Aorta (tissue), 5 donors: ENCODE measurements at places on chromosomes 5 and 9. TPM values are rescaled to one million over a fixed set of nuclear protein-coding genes. Genes with fewer than 3 reads are reported as not detected.

- DNase-seq = no peak
Measured at GRCh38 chr5:33563983-33564908, 123.5 kb downstream of the TARS1 start.

GRCh38 chr9:84166891-84167290 lies 173.7 kb downstream of the SLC28A3 start:
- no peak for DNase-seq

GRCh38 chr5:132266031-132266835 lies 8.7 kb downstream of the PDLIM4 start:
- peak; percentile 55 for DNase-seq

DNA sequence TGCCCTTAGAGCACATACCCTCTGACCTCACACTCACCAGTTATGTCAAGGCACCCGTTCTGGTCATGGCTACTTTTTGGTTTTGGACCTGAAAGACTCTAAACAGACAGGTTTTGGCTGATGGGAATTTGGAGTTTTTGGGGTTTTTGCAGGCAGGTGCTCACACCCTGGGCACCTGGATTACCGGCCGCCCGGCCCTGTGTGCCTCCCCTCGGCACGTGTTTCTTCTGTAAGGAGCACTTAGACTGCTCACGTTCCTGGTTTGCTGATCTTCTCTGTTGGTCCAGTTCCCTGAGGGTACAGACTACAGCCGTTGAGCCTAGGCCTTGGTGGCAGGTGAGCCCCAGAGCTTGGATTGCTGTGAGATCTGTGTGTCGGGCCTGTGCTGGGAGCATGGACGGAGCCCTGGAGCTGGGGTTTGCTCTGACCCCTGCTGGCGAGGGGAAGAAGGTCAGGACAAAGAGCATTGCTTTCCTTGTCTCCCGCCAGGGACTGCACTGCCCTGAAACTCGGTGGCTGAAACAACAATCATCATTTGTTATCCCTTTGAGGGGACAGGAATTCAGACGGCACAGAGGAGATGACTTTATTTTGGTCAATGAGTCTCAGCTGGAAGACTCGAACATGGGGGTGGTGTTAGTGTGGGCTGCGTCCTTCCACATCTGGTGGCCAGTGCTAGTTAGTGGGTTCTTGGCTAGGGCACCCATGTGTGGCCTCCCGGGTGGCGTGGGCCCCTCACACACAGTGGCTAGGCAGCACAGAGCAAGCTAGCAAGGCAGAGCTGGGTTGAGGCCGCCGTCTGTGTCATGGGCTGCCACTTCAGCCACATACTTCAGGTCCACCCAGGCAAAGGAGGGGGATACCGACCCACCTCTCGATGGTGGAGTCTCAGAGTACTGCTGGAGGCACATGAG lies 76.4 kb downstream of the EHMT1 start:
- no peak for DNase-seq

- DNase-seq = no peak
Measured at GRCh38 chr9:104882566-104882965, 45.4 kb downstream of the ABCA1 start.

GRCh38 chr5:151637676-151638075 lies 46.5 kb upstream of the FAT2 start:
- DNase-seq = no peak

DNA sequence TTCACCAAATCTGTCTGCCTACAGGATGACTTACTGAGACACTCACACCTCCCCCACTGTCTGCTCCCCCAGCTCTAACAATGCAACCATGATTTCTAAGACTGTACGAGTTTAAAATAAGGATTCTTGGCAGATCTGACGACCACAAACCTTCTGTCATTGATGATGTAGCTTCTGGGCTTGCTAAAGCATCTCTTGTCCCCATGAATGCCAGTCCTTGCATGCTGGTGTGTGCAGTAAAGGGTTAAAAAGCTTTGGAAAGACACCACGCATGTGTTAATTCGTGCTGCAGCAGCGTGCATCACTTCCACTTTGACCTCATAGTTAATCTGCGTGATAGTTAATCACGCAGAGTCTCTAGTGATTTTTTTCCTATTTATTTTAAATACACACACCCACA lies 411 bp upstream of the GABRG2 start:
- no peak for DNase-seq

ACER2 gene
- total RNA-seq = 11.2 TPM

KIF27 gene
- 8.0 TPM for total RNA-seq

ARID3C gene
- not detected for total RNA-seq

TMEM141 gene
- 27.0 TPM for total RNA-seq
